H4 (cell line): ENCODE measurements at places on chromosomes 5 and 9. TPM values are rescaled to one million over a fixed set of nuclear protein-coding genes. Genes with fewer than 3 reads are reported as not detected.

DNA sequence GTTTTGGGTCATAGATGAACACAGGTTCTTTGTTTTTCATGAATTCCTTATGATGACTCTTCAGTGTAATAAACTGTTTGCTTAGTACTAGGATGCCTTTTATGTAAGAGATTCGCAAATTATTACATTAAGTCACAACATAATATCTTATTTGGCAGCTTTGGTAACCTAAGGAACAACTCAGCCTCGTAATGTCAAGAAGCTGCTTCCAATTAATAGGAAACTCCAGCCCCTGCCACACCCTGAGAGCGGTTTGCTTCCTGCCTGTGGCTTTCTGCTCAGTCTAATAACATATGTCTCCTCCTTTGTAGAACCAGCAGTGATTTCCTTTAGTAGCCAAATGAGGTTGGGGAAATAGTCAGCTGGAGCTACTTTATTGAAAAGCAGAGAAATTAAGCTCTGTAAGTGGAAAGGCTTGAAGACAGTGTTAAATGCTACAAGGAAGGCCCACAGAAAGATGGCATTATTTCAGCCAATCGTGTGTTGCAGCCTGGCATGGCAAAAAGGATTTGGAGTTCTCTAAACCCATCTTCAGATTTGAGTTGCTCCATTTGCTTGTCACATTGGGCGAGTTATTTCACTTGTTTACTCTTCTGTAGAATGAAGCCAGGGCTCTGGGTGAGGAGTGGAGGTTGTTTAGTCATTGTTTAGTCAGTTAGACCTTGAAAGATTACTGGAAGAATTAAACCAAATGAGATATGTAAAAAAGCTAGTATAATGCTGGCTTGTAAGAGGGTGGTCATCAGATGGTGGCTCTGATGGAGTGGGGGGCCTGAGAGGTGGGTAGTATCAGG is 54.1 kb downstream of the MTAP start:
- DNase-seq: no peak

GRCh38 chr9:133139246-133140173 is 18.5 kb upstream of the RALGDS start:
- DNase-seq: no peak

Gene MAMDC4
- 0.12 and 0.15 TPM in 2 replicates for total RNA-seq

Gene HRCT1
- total RNA-seq: 0.41 TPM in 1 of 2 replicates, not detected in the other

- peak; percentile 7 for DNase-seq
Measured at GRCh38 chr9:3074247-3074646, 230.4 kb upstream of the PUM3 start.

Gene PTGER4
- total RNA-seq: 4.8 and 7.9 TPM in 2 replicates

DNA sequence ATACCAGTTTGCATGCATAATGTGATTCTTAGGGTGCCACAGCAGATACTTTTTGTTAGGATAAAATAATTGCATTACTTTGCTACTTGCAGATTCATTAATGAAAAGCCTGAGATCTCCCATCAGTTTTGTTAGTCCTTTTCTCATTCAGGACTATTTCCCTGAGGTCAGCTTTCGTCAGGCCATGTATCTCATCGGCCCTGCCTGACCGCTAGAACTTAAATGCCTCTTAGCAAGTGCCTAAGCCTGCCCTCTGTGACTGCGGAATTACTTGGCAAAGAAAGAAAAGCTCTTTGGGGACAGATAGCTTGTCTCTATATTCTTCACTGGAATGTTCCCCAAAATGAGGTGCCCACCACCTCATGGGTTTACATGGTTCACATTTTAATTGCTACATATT is 147.8 kb downstream of the KCTD16 start:
- no peak for DNase-seq

- DNase-seq: no peak
Measured at GRCh38 chr9:14323083-14323971, 9.4 kb upstream of the NFIB start.

- no peak for DNase-seq
Measured at GRCh38 chr9:109935406-109936087, 155.5 kb downstream of the PALM2AKAP2 start.

GRCh38 chr5:139848508-139849100 is 53.0 kb downstream of the PSD2 start:
- DNase-seq: no peak

DNA sequence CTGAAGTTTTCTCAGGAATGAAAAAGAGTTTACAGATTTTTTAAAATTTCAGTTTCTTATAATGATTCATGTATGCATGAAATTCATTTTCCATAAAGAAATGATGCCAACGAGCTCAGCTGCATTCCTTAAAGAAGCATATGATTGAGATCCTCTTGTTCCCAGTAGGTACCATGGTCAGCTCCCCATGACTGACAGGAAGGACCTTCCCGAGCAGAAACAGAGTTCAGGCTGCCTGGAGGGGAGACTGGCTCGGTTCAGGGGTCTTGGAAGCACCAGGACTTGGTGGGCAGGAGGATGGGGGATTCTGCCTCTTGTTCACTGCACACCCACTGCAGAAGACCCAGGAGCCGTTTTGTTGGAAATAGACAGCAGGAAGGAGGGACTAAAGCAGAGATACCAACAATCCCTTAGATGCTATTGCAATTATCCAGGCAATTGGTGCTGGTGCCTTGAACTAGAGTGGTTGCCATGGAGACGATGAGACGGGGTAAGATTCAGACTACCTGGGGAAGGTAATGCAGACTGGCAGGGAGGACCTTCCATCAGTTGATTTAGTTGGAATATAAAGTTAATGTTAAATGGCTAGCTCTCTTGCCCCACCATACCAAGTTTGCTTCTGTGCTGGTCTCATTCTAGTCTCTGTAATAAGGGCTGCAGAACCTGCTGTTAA is 447.8 kb downstream of the MTRR start:
- DNase-seq: no peak

- no peak for DNase-seq
Measured at GRCh38 chr5:145015146-145015545, 820.0 kb downstream of the PRELID2 start.

DNA sequence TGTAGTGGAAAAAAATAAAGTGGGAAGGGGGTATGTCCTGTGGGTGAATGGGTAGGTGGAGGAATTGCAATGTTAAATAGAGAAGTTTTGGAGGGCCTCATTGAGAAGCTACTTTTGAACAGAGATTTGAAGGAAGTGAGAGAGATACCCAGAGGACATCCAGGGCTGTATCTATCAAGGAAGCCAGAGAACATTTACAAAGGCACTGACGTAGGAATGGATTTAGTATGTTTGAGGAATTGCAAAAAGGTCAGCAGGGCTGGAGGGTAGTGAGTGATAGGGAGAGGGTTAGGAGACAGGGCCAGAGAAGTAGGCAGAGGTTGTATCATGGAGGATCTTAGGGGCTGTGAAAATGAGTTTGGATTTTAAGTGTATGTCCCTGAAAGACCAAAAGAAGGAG is 13.9 kb downstream of the PTTG1 start:
- DNase-seq: no peak

DNA sequence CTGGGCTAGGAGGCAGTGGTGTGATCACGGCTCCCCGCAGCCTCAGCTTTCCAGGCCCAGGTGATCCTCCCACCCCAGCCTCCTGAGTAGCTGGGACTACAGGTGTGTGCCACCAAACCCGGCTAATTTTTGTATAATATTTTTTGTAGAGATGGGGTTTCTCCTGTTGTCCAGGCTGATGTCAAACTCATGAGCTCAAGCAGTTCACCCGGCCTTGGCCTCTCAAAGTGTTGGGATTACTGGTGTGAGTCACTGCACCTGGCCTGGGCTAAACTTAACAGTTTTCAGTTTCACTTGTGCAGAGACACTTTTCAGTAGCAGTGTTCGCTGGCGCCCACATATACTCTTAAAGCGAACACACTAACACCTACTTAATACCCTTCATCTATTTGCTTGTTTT is 205.6 kb upstream of the ZNF608 start:
- DNase-seq: peak; percentile 74

GRCh38 chr5:181234455-181235306 is 9.0 kb downstream of the RACK1 start:
- DNase-seq: no peak

- no peak for DNase-seq
Measured at GRCh38 chr9:116372786-116373185, 219.2 kb downstream of the PAPPA start.

GRCh38 chr9:110969971-110970386 is 68.3 kb downstream of the LPAR1 start:
- DNase-seq: peak; percentile 43

DNA sequence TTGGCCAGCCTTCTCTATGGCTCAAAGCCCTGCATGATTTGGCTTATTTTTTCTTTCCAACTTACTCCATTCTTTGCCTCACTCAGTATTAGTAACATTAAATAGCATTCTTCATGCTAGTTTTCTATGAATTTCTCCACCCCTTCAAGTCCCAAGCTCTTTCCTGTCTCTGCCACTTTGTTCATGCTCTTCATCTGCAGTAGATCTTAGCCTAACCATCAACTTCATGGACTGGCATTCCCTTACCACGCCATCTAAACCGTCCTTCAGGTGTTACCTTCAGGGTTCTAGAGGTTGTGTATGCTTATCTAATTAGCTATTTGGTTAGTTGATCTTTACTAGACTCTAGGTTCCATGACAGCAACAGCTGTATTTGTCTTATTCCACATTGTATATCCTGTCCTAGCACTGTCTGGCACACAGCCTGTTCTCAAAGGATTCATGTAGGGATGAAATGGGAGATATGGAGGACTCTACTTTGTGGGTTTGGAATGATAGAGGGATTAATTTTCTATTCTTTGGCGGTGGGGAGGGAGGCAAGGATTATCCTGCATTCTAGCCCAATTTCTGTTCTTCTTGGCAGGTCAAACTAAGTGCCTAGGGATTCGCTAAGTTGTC is 26.4 kb downstream of the TMEM167A start:
- no peak for DNase-seq

DNA sequence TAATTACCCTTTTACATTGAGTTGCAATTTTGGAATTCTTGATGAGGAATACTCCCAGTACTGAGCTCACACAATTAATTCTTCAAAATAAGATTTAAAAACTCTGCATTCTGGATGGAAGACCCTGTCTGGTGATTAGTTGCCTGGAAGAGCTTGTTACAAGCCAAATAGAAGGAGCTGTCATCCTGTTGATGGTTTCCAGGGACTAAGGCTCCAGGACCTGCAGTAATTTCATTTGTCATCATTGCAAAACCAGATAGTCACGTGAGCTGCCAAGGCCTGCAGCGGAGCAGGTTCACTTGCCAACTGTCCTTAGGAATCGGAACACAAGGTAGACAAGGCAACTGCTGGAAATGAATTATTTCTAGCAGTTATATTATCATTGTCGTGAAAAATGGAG is 597.7 kb downstream of the CCDC171 start:
- no peak for DNase-seq

Gene OR1Q1
- total RNA-seq: not detected in 2 replicates

GRCh38 chr5:8892926-8893325 is 652.9 kb downstream of the SEMA5A start:
- no peak for DNase-seq

DNA sequence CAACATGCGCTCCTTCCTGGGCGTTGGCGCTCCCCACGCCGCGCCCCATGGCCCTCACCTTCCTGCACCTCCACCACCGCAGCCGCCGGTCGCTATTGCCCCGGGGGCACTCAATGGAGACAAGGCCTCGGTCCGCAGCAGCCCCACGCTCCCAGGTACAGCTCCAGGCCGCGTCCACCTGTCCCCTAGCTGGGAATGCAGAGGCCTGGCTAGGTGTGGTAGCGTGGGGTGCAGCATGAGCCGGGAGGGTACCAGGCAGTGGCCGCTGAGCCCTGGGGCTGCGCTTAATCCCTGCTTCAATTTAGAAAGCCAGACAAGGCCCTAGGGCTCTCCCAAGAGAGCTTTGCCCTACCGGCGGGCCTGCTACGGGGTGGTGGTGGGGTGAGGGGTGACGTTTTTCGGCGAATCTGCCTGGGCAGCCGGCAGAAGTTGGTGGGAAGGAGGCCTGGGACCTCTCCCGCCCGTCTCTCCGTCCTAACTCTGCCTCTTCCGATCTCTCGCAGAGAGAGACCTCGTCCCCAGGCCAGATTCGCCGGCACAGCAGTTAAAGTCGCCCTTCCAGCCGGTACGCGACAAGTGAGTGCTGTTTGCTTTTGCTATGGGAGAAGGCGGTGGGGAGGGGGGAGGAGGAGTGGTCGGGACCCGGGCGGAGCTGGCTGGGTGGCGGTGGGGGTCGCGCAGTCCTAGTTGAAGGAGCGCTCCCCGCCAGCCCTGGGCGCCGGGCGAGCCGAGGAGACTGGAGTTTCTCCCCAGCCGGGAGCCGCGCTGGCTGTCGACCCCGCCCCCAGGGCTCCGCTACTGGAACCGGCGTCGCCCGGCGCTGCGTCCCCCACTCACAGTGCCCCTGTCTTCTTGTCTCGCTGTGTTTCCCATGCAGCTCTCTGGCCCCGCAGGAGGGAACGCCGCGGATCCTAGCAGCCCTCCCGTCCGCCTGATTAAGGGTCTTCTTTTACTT is 4.8 kb downstream of the IRX1 start:
- DNase-seq: no peak

DNA sequence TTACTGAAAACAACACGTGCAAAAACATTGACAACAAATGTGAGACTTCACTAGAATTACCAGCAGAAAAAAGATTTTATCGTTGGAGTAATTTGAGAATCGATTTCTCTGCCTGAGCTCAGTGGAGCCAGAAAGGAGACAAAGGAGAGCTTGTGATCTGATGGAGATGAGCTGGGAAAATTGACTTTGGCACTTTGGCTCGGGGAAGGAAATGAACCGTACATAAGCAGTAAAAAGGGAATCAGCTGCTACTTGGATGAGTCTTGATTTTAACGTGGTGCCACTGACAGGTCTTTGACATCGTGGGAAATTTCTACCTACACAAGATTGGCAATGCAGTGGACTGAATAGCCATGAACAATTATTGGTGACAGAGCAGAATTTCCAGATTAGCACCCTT is 244.7 kb upstream of the RPS23 start:
- no peak for DNase-seq

Gene UBLCP1
- total RNA-seq: 38.6 and 44.4 TPM in 2 replicates

Gene ELOVL7
- 8.6 and 10.4 TPM in 2 replicates for total RNA-seq

Gene EFNA5
- total RNA-seq: 8.6 and 19.7 TPM in 2 replicates

DNA sequence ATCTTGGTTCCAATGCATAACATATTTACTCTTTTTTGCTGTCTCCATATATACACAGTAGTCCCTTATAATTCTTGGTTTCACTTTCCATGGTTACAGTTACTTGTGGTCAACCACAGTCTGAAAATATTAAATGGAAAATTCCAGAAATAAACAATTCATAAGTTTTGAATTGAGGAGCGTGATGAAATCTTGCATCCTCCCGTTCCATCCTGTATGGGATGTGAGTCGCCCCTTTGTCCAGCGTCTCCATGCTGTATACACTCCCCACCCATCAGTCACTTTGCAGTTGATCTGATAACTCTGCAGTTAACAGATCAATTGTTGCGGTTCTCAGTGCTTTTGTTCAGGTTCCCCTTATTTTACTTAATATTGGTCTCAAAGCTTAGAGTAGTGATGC is 11.5 kb upstream of the FAF2 start:
- DNase-seq: no peak

DNA sequence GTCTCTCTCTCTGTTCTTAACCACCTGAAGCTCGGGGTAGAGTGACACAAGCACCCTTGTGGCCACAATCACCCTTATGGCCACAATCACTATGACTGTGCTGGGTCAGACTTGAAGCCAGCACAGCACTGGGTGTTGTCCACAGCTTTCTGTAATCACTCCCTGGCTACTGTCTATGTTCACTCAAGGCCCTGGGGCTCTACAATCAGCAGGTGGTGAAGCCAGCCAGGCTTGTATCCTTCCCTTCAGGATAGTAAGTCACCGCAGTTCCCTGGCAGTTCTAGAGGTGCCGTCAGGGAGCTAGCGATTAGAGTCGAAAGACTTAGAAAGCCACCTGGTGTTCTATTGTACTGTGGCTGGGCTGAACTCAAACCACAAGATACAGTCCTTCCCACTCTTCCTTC is 44.2 kb downstream of the GDA start:
- no peak for DNase-seq

GRCh38 chr5:116032094-116032517 is at the start of gene ARL14EPL:
Gene ARL14EPL, plus strand, starts transcription at chr5:116032472. Its CDS starts 18,994 bp downstream, at chr5:116051466.
- peak; percentile 97 for DNase-seq

Gene DBH
- not detected in 2 replicates for total RNA-seq

Gene PCDHB8
- total RNA-seq: 12.4 and 12.7 TPM in 2 replicates
